ENCODE measurements at places on chromosomes 7 and 10.

- DNase-seq, result no peak
Observed at GRCh38 chr7:134509010-134509409, 18.4 kb upstream of the AKR1B10 start.

DNA sequence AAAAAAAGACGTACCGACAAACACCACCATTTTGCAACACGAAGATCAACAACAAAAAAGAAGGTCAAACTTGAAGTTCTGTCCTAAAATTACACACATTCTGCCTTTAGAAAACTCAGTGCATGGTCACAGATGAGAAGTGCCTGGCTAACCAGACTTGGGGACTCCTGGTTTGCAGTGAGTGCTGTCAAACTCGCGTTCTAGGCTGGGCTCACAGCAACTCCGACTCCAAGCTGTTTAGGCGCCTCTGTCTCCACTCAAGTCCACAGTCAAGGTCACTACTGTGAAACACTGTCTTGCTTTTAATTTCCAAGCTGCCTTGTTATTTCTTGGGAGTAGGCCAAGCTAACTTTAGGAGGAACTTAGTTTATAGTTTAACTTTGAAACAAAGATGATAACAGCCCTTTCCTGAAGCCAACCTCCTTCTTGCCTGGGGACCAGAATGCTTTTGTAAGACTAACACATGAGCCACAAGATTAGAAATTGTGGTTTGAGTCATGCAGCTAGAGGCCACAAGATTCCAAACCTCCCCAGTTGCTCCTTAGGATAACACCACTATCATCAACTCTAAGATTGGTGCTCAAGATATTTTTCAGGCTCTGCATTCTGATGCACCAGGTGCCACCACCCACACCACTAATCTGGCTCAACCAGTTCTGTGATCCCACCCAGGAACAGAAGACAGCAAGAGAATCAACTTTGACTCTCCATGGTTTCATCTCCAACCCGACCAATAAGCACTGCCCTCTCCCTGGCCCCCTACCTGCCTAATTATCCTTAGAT is 1.1 kb upstream of the DNAAF5 start:
- no peak for DNase-seq

DNA sequence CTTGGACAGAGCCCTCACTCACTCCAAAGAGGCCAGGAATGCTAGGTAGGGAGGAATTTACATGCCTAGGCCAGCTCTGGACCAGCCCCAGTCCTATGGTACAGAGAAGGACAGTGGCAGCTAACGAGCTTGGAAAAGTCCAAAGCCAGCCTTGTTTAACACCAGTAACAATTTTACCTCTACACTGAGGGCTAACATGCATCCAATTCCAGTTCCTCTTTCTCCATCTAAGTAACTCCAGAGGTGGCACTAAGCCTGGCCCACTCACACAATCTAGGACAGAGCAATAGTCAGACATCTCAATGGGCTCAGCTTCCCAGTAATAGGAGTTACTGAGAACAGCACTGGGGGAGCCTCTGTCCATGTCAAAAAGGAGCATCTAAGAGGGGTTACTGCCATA is 5.7 kb upstream of the LCOR start:
- DNase-seq, result no peak

GRCh38 chr10:126904818-126905701 is at the start of gene DOCK1:
Gene DOCK1, plus strand, starts transcription at chr10:126905428. Its CDS starts 90 bp downstream, at chr10:126905518.
- no peak for DNase-seq

GRCh38 chr7:22726907-22727713 is at the start of gene IL6:
Gene IL6, plus strand, starts transcription at chr7:22727200. Its CDS starts 63 bp downstream, at chr7:22727263.
- DNase-seq, result no peak

DNA sequence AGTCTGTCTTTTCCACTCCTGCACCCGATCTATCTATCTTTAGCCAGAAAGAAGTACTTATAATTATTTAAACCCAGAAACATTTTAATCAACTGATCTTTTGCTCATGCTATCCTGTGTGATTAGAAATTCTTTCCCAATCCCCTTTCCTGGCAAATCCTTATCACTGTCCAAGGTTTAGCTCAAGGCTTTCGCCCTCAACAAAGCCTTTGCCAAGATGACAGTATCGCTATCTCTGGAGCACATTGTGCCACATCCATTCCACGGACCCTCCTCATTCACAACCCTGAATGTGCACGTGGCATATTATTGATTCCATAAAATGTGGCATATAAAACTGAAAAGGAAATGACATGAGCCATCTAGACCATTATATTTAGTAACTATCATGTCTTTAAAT is 71.3 kb downstream of the PTN start:
- DNase-seq, result no peak

DNA sequence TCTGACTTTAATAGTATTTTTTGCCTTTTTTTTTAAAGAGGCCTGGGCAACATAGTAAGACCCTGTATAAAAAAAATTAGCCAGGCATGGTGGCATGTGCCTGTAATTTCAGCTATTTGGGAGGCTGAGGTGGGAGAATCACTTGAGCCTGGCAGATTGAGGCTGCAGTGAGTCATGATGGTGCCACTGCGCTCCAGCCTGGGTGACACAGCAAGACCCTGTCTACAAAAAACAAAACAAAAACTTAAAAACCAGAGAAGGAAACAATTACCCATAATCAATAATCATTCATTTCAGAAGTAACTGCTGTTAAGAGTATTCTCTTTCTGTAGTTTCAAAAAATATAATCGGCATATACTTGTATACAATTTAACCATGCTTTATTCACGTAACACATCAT is 28.0 kb downstream of the VPS26A start:
- DNase-seq, result no peak

GRCh38 chr7:108014747-108015682 is 12.1 kb upstream of the LAMB1 start:
- DNase-seq, result no peak

DNA sequence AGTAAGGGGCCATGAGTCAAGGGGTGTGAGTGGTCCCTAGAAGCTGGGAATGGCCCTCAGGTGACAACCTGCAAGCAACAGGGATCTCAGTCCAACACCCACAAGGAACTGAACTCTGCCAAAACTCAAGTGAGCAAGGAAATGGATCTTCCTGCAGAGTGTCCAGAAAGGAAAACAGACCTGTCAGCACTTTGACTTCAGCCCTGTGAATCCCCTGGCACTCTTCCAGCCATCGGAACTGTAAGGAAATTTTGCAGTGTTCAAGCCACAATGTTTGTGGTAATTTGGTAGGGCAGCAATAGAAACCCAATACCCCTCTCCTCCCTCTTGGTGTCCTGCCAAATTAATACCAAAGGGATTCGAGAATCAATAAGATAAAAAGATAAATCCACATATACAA is 6.9 kb downstream of the LYZL1 start:
- no peak for DNase-seq

GRCh38 chr10:6083523-6084475 is 5.0 kb upstream of the RBM17 start:
- no peak for DNase-seq
